ENCODE measurements at places on chromosomes 5 and 9.
A peak's percentile ranks its signal among the peaks of the same experiment; 100 is the strongest.

DNA sequence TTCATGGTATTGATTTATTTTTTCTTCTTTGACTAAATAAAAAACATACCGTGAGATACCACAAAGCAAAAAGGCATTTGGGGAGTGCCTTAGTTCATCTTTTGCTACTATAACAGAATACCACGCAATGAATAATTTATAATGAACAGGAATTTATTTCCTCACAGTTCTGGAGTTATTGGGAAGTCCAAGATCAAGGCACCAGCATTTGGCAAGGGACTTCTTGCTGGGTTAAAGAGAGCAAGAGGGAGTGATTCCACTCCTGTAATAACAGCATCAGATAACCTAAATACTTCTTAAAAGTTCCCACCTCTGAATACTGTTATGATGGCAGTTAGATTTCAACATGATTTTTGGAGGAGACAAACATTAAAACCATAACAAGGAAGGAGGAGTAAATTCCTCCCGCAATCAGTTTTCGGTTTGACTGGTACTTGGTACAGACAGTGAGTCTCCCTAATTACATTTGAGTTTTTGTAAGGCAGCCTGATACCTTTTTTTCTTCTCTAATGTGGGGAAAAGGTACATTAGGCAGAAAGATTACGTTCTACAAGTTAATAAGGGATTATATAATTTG, 8.8 kb upstream of the OMD start:
- DNase-seq = no peak

GRCh38 chr9:120184266-120184665, 395.7 kb downstream of the CDK5RAP2 start:
- DNase-seq = no peak

DNA sequence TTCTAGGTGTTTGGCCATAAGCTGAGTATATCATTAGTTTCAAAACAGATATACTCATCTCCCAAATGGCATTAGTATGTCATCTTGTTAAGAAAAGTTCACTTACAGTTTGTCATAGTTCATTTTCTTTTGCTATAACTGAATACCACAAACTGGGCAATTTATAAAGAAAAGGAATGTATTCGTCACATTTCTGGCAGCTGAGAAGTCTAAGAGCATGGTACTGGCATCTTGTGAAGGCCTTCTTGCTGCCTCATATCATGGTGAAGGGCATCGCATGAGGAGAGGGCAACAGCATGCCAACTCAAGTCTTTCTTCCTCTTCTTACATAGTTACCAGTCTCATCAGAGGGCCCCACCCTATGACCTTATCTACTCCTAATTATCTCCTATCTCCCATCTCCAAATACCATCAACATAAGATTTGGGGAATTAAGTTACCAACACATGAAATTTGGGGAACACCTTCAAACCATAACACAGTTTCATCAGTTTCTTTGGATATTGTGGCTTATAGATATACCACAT, 20.4 kb upstream of the ITGA1 start:
- no peak for DNase-seq

GRCh38 chr5:159181152-159181551, 28.2 kb downstream of the RNF145 start:
- peak; percentile 11 for DNase-seq

DNA sequence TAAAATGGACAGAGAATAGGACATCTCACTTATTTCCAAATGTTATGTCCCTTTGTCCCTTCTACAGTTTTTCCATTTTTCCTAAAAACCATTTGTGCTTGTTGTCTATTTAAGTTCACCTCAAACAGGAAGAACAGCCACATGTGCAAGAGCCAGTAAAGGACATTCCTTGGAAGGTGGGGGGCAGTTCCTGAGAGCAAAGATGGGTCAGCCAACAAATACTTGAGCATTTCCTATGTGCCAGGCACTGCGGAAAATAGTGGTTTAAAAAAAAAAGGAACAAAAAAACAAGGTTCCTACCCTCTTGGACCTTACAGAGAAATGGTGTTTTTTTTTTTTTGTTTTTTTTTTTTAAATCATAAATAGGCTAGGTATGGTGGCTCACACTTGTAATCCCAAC, 26.8 kb downstream of the ANP32B start:
- DNase-seq = peak; percentile 7

DNA sequence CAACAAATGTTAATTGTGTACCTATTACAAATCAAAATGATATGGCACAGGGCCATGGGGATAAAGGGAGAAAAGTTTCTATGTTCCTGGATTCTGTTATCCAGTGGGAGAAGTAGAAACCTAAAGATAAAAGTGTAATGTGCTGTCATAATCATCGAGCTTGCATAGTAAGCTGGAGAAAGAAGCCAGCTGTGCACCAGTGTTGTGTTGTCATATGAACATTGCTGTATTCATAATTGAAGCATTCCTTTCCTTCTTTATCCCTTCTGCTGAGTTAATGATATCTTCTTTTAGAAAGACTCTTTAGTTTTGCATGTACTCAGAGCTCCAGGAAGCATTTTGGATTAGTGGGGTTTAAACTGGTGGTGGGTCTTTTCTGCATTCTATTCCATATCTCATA, 39.5 kb downstream of the NTRK2 start:
- DNase-seq = no peak

GRCh38 chr9:131697908-131698617, 41.8 kb downstream of the RAPGEF1 start:
- peak; percentile 92 for DNase-seq

All from CD14-positive monocyte (primary cell).